Mammary microvascular endothelial cell (primary cell): ENCODE measurements at places on chromosomes 4 and X. TPM values are rescaled to one million over a fixed set of nuclear protein-coding genes. Genes with fewer than 3 reads are reported as not detected.

Gene ATP1B4
- total RNA-seq, result not detected in 2 replicates

Gene HPRT1
- 18.0 and 20.7 TPM in 2 replicates for total RNA-seq

Gene GIMD1
- not detected in 2 replicates for total RNA-seq

Gene MTNR1A
- total RNA-seq, result not detected in 2 replicates

Gene TACR3
- total RNA-seq, result not detected in 2 replicates
